Stromal cell of bone marrow (primary cell): ENCODE measurements at places on chromosomes 3 and 15.

DNA sequence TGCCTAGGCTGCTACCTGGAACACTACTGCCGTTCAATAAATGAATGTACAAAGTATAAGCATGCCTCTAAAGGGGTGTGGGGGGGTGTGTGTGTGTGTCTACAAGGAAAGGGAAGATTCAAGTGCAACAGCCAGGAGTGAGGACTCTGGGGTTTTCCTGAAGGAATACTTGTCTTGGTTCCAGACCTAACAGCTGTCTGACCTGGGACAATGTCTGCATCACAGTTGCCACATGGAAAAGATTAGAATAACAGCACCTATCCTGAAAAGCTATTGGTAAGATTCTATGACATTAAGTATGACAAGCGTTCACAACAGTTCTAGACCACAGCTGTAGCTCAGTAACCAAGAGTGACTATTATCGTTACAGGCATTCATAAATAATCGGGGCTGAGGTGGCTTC, 345.2 kb downstream of the FOXP1 start:
- no peak for DNase-seq

GRCh38 chr3:196868297-196868661, 559 bp downstream of the SENP5 start:
- DNase-seq = peak; percentile 8

DNA sequence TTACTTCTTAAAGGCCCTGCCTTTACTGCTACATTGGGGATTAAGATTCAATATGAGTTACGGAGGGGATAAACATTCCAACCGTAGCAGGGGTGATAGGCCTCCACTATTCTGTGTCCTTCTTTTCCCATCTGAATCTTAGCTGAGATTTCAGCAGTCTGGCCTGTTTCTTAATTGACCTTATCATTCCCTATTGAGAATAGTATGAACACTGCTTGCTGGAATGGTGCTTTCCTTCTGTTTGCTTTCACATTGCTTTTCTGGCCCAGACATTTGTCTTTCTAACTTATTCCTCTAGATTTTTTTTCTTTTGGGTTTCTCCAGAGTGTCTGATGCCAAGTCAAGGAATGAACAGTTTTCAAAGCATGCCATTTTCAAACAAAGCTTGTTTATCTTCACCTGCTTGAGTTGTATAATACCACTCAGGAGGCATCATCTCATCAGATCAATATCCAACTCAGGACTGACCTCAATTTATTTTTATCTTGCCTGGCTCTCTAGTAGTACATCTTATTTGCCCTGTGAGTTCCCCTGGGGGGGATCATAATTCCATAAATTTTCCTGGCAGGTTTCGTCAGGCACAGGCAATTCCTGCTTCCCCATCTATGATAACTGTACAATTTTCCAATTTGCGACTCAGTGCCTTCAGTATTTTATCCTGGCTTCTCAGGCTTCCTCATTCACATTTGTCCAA, 161.1 kb upstream of the STT3B start:
- no peak for DNase-seq

- no peak for DNase-seq
These were observed 49.1 kb downstream of the PCOLCE2 start for GRCh38 chr3:142839831-142840230.

DNA sequence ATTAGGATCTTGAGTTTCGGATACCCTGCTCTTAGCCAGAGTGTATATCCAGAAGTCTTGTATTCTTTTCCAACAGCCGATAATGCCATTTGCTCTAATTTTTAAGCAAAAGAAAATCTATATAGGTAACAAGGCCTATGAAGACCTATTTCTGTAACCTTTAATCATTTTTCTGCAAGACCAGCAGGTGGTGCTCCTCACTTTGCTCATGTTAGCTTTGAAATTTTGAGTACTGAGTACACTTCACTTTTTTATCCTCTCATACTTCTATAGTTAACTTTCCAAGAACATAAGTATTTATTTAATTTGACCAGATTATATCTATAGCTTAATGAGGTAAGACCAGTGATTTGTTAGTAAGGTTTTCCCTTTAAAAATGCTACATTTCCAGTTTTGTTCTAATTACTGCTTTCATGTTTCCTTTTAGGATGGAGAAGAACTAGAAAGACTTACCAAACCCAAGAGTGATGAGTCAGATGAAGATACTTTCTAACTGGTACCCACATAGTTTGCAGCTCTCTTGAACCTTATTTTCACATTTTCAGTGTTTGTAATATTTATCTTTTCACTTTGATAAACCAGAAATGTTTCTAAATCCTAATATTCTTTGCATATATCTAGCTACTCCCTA, 20.5 kb downstream of the SLC35A5 start:
- DNase-seq = peak; percentile 61

DNA sequence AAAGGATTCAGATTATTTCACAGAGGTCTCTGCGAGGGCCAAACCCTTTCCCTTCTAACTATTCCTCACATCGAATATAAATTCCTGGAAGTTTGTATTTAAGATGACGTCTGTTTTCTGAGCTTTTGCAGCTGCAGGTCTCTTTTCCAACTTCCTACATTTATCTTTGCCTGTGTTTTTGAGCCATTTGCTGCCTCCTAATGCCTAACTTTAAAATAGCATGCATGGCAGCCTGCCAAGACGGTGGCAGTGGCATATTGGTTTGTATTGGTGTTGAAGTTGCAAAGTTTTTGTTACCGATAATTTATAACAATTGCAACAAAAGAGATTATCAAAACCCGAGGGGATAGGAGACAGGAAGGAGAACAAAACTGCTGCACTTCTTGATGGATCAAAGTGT, 187.1 kb upstream of the DNAJC19 start:
- peak; percentile 29 for DNase-seq

- no peak for DNase-seq
These were observed 3.8 kb downstream of the GSK3B start for GRCh38 chr3:120090422-120090821.

DNA sequence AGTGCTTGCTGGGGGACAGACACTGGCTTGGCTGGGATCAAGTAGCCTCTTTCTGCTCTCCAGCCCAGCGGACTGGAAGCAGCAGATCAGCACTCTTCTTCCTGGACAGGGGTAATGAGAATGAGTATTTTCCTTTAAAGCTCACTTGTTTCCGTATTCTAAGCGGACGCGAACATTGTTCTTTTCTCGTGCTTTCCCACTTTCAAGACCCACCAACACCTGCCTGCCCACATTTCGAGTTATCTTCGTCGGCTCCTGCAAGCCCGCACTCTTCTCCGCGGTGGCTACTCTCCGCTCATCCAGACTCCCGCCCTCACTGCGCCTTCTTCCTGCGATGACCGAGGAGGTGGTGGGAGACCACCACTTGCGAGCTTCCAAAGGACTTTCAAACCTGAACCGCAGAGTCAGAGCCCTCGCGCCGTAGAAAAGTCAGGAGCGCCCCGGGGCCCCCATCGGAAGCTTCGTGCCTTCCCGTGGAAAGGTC, 1.6 kb upstream of the PPM1L start:
- DNase-seq = peak; percentile 41

GRCh38 chr15:61527836-61528580, 298.9 kb upstream of the RORA start:
- DNase-seq = no peak

DNA sequence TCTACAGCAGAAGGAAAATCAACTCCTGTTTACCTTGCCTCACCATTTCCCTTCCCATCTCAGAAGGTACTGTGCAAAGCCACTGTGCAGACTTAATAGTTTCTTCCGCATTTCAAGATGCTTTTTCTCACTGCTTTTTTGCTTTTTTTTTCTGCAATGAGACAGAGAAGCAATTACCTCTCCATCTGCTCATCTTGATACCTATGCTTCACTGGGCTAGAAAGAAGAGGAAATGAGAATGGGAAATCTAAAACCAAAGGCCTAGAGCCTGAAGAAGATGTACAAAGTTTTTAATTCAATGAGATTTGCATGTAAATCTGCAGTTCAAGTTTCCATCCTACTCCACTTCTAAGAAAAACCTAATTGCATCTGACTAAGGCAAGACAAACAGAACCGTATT, 238.1 kb upstream of the SETMAR start:
- DNase-seq = no peak

DNA sequence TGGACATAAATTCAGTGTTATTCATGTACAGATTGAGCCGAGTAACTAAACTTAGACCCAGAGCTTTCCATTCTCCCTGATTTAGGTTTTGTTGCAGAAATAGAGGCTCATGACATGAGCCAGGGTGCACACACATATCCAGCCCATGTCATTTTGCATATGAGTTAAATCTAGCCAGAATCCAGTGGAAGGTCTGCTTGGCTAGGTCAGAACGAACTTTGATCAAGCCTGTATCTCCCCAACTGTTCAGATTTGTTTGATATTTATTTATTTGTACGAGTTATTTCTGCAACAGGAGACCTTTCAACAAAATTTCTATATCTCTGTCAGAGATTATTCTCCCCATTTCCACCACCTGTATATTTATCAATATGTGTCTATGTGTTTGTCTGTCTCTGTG, 247.5 kb upstream of the THBS1 start:
- DNase-seq = no peak

- no peak for DNase-seq
These were observed 194.6 kb downstream of the GABRG3 start for GRCh38 chr15:27165590-27165989.

DNA sequence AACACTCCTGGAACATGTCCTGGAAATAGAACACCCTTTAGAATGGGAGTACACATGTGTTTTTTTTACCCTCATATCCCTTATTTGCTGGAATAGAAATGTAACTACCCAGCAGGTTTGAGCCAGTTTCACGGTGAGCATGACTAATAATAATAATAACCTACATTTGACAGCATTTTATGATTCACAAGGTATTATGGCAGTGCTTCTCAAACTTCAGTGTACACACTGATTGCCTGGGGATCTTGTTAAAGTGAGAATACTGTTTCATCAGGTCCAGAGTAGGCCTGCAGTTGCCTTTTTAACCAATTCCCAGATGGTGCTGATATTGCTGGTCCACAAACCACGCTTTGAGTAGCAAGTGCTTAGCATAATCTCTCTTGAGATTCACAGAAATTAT, 63.9 kb downstream of the NFKBIZ start:
- DNase-seq = no peak

DNA sequence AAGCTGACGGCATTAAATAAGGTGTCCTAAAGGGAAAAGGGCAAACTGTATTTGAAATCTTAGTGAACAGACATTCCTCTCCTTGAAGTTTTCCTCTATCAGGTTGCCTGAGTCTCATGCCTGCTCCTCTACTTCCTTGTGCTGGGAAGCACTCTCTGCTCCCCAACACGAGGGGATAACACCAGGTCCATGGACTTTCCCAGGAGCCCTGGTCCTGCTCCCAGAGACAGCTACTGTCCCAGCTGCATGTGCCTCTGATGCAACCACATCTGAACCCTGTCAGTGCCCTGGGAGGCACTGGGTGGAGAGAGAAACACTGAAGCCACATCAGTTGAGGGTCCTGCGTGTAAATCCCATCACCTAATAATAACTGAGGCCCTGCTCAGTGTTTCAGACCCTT, 7.4 kb downstream of the TLR9 start:
- no peak for DNase-seq

GRCh38 chr3:76949033-76949432, 90.9 kb upstream of the ROBO2 start:
- no peak for DNase-seq

- no peak for DNase-seq
These were observed 324.0 kb downstream of the ZBTB20 start for GRCh38 chr3:114823061-114823460.

GRCh38 chr3:143895805-143896204, 47.5 kb upstream of the SLC9A9 start:
- no peak for DNase-seq

GRCh38 chr3:52188556-52188955, 9.4 kb upstream of the ALAS1 start:
- DNase-seq = no peak

DNA sequence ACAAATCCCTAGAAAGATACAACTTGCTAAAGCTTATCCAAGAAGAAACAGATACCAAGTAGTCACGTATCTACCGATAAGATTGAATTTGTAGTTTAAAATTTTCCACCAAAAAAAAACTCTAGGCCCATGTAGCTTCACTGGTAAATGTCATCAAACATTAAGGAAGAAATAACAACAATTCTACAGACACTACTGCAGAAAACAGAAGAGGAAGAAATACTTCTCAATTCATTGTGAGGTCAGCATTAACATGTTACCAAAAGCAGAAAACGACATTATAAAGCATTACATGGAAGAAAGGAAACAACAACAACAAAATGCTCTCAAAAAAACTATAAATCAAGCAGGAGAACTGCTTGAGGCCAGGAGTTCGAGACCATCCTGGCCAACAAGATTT, 27.5 kb upstream of the TM4SF19 start:
- DNase-seq = no peak
